Epithelial cell of proximal tubule (primary cell): ENCODE measurements at places on chromosomes 2 and 18.

DNA sequence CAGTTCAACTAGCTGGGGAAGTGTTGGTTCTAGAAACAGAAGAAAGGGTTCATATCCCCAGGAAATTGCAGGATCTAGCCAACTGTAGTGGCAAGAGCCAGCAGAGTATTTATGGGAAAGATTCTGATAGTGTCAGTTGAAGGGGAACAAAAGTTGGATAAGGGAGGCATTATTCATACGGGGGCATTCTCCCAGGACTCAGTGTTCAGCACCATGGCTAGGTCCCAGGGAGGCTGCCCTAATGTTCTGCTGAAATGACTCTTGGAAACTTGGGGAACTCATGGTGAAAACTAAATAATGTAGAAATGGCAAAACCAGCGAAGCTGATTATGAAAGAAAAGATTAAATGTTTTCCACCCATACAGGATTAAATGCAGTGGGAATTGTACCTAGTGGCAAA is 543.7 kb downstream of the TRIB2 start:
- no peak for DNase-seq

DNA sequence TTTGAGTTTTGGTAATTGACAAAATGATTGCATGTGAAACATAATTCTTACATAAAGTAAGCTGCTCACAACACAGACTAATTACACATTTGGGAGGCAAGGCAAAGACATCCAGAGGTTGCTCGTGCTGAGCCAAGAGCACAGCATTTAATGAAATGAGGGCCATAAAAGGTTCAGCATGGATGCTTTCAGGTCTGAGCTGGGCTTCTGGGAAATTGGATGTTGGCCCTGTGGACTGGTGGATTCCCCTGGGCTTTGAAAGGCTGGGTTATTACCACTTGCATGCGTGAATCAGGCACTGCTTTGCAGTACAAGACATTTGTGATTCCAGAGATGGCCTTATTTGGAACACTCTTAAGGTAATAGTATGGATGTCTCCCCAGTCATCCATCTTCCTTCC is 533.5 kb upstream of the NRP2 start:
- DNase-seq: no peak

DNA sequence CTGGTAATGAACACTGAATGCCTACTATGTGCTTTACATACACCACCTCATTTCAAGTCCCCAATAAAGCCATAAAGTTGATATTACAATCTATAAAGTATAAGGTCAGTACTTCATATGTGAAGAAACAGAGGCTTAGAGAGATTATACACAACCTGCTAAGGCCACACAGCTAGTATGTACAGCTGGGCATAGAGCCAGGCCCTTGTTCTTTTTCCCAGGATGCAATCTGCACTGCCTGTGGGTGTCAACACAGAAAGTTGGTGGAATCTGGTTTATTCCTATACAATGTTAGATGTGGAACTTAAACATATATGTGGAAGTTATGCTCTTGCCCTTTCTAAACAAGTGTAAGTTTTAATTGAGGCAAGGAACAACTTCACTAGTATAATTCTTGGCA is 32.8 kb downstream of the INSIG2 start:
- no peak for DNase-seq

- DNase-seq: no peak
Measured at GRCh38 chr2:19416784-19417684, 58.6 kb upstream of the OSR1 start.

DNA sequence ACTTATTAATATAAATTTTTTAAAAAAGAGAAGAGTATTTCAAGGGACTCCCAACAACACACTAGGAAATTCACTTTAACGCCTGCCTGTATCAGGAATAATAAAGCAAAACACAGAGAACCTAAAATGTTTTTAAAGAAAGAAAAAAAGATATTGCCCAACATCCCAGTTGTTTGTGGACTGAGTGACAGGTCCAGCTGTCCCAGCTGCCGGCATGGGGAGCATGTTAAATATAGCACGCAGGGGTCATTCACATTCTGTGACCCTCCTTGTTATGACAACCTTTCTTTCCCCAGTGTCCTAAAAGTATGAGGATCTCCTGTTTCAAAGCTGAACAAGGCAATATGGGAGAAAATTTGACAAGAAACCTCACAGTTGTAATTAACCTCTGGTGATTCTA is 4.4 kb downstream of the KLHL41 start:
- DNase-seq: no peak

- DNase-seq: no peak
Measured at GRCh38 chr2:193668557-193669323, 1474.0 kb upstream of the TMEFF2 start.

GRCh38 chr2:220165401-220165800 is 538.0 kb downstream of the SLC4A3 start:
- DNase-seq: no peak

- no peak for DNase-seq
Measured at GRCh38 chr18:72107647-72108383, 436.3 kb downstream of the CBLN2 start.

DNA sequence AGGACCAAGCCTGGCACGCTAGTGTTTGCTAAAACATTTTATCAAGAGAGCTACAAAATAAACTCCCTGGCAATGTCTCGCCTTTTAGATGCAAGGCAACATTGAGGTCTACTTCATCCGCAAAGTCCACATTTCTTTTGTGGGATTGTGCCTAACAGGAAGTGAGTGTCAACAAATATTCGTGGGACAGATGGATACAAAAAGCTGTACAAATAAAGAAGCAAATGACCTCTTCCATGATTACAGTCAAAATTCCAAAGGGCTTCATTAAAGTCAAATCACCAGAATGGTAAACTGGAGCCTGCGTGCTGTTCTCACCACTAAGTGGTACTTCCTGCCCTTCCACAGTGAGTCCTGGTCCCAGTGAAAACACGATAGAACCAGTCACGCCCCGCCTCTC is 40.4 kb downstream of the L3MBTL4 start:
- no peak for DNase-seq

DNA sequence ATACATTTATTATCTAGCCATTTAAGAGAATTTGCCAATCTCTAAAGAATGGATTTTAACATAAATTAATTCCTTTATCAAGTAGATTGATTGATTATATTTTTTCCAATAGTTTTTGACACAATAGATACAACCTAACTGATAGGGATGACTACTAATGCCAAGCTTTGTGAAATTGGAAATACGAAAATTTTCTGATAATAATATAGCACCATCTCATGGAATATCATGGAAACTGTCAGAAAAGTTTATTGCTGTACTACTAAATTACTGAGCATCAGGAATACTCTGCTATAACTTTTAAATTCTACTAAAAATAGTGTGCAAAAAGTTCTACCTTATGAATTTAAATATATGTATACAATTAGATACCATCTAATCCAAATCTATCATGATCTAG is 101.8 kb upstream of the MAP2 start:
- no peak for DNase-seq

DNA sequence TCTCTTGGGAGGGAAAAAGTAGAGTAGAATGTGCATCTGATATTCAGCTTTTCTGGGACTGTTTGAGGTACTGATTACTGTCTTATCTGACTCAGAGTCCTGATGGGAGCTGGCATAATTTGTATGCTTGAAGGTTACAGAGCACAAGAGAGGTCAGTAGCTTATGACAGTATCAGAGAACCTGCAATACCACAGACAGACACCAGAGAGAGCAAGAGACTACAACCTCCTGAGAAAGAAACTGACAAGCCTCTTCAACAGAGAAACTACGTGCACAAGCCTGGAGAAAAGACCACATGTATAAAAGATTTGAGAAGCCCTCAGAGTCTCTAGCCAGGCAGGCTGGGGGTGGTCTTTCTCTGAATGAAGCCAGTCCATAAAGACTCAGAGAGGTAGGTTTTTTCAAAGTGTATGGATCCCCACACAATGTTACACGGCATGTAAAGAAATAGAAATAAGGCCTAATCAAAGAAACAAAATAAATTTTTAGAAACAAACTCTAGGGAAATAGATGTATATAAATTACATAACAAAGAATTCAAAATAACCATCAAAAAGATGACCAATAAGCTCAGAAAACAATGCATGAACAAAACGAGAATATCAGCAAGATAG is 568.3 kb downstream of the LRRTM4 start:
- peak; percentile 7 for DNase-seq
